ENCODE measurements at places on chromosomes 5 and 9.

DNA sequence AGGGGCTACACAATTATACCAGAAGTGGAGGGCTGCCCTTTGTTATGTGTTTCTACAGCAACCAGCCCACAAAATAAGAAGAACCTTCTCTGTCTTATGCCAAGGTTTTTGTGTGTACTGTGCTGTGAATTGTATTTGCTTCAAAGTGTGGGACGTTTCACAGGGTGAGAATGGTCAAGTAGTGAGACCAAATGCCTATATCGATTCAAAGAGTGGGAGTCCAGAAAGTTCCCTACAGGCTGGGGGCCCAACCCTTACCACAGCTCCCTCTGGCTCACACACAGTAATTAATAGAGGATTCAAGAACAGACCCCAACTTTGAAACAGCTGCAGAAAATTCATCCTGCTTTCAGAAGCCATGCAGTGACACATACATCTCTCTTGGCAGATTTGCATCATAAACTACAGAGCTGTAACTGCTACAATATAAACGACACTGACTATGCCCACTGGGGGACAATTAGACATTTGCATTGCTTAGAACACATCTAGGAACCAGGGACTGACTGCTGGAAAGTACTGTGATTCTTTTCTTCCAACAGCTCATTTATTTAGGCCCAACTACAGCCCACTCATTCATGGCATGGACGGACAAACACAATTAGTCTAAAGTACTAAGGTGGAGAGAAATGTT is 12.8 kb downstream of the ENC1 start:
- no peak for DNase-seq

DNA sequence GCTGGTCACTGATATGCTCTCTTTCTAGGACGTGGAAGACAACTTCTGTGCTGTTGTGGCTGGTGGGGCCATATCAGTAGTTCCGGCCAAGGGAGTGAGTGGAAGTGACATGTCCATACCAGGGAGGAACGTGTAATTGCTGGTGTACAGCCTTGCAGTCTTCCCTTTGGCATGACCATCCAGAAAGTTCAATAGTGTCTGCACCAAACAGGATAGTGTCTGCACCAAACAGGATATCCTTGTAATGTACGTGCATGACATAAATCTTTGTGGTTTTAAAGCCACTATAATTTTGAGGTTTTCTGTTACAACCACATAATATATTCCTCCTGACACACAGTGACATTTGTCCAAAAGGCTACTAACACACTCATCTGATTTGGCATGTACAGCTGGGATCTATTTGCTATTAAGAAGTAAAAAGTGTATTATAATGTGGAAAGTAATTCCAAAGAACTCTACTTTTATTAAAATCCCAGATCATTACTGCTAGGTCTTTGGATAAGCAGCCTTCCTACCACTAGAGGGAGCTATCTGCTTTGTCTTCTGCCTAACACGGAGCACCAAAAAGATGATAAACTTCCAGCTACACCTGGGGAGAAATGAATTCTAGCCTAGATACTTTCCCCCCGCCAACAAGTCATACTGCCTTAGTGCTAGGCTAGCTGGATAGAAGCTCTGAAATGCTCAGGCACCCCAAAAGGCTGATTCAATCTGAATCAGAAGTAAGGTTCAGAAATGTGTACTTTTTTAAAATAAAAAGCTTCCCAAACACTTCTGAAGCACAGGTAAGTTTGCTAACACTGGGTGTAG is 52.7 kb downstream of the RNF145 start:
- DNase-seq = peak; percentile 65

DNA sequence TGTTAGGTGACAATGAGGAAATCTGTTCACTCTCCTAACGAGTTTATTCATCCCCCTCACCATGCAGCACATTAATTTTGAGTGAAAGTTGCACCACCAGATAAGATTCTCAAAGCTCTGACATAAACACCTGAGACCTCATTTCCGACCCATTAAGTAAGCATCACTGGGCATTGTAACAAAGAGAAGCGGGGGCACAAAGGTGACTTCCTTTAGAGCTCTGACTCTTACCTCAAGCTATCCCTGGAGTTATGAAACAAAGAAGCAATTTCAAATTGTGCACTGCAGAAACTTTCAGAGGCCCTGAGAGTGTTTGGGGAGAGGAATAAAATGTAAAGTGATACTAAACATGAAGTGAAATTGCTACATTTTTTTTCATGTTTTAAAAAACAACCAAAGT is 29.5 kb downstream of the C5orf15 start:
- no peak for DNase-seq

GRCh38 chr9:97307091-97307490 is 368 bp upstream of the CCDC180 start:
- peak; percentile 54 for DNase-seq

GRCh38 chr9:134329576-134329855 is 3.3 kb downstream of the RXRA start:
- DNase-seq = no peak

DNA sequence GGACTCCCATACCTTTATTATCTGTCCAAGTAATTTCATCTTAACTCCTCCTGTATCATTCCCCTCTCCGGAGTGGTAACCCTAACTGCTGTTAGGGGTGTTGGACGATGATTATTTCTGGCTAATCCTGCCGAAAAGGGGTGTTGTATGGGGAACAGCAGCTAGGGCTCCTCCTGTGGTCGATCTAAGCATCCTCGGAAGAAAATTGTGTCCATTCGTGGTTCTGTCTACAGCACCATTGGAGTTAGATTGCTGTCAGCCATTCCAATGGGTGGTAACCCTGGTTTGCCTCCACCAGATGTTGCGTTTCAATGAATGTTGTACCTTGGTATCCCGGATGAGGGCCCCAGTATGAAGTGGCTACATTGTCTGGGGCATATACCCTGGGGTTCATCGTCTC is 35.6 kb upstream of the LMNB1 start:
- DNase-seq = no peak

DNA sequence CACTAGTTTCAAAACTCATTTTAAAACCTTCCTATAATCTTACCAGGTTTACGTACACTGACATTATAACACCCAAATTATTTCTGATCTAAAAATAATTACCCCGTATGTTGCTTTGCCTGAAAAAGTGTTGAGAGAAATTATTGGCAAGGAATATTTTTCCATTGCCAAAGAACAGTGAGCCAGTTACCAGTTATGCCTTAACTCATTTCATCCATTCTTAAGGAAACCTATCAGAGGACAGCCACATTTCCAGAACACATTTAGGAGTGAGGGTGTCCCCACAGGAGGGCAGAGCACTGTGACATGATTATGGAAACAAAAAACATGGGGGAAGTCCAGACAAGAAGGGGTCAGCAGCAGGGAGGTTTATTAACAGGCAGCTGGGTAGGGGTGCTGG is 52.2 kb downstream of the GABBR2 start:
- no peak for DNase-seq

DNA sequence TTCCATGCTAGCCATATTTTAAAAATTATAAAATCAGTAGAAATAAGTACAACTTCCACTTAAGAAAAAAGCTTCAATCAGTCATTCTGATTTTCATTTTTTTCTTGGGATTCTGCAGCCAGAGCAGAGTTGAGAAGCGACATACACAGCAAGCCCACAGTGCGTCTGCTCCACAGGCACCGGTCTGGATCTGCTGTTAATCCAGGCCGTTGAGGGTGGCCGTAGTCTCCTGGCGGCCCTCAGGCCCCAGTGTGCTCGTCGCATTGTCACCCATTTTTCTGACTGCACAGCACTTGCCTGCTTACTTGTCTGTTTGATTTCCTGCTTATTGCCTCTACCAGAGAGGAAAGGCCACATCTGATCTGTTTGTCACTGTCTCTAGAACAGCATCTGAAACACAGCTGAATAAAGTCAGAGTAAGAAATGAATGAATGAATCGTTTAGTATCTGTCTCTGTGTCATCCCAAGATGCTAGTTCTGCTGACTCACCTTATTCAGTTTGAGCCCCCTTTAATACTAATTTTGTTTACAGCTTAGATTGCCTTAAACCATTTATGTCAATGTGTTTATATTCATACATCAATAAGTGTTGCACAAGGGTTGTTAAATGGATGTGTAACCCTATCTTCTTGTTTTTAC is 11.6 kb upstream of the ASPN start:
- no peak for DNase-seq

DNA sequence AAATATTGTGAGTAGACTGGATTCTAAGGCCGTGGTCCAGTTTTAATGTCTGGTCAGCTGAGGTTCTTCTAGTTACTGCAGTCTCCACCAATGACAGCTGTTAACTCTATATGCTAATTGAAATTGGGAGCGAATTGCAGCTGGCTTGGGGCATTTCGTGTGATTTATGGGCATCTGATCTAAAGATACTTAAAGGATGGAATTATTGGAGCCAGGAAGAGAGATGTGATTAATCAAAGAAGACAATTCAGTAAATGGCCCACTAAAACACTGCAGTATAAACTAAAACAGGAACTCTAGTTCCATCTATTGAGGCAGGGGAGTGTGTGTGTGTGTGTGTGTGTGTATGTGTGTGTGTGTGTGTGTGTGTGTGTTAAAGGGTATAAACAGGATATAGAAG is 157.5 kb upstream of the IQGAP2 start:
- no peak for DNase-seq

GRCh38 chr5:81657386-81657785 is 93.5 kb downstream of the SSBP2 start:
- no peak for DNase-seq

DNA sequence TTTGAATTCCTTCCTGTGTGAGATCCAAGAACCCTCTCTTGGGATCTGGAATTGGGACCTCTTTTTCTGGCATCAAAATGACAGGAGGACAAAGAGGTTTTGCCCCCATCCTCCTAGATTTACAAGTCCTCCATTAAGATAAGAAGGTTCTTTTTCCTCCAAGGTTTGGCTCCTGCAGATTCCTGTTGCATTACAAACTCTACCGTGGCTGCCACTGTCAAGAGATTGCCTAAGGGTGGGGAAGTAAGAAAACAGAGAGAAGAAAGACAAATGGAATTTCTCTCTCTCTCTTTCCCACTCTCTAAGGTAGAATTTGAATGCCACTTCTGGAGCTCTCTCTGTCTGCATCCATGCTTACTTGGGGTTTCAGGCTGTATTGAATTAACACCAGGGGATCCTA is 12.0 kb upstream of the SVEP1 start:
- no peak for DNase-seq

- no peak for DNase-seq
Measured at GRCh38 chr9:4936823-4937222, 48.2 kb upstream of the JAK2 start.

- no peak for DNase-seq
Measured at GRCh38 chr9:78674874-78675273, 377.9 kb downstream of the PSAT1 start.

DNA sequence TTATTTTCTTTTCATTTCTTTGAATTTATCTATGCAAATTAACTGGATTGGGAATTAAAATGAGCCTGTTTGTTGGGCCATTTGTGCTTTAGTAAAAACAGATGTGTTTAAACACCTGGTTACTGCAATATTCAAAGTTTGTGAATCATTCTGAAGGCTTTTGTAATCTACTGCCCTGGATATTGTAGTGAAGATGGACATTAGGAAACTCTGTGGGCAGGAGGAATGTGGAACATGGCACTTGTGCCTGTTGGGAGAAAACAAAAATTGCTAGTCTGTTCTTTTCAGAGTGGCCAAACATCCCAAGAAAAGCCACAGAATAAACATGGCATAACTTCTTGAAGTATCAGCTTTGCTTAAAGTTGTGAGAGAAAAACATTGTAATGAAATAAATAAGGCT is 40.8 kb downstream of the CHSY3 start:
- DNase-seq = no peak

DNA sequence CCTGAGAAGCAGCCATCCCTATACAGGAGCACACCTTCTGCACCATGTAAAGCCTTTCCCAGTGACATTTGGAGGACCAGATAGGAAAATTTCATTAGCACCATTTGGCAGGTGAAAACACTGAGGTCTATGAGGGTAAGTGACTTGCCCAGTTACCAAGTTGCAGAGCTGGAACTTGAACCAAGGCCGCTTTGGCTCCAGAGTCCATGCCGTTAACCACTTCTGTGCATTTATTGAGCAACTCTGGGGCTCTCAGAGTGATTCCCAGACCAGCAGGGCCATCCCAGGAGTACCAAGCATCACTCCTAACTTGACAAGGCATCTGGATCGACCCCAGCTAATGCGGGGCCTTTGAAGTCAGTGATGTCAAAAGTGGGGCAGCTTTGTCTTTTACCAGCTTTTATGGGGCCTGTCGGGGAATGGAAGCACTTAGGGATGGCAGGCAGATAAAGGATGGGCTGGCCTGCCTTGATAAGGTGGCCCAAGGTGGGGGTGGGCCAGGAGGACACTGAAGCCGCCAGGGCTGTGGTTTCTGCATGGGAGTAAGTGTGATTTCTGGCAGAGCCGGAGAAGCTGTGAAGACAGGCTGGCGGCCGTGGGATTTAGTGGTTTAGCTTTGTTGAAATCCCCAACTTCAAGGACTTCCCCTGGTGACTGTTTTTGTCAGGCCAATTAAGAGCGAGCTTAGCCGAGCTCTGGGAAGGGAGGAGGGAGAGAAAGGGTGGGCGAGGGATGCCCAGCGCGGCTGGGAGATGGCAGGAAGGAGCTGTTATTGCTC is 127.3 kb downstream of the MACROH2A1 start:
- DNase-seq = no peak

- no peak for DNase-seq
Measured at GRCh38 chr5:88085462-88085861, 183.2 kb downstream of the TMEM161B start.

Measured in AG08396 (cell line).